ENCODE measurements at places on chromosomes 1 and 21. TPM values are rescaled to one million over a fixed set of nuclear protein-coding genes. Genes with fewer than 3 reads are reported as not detected.

Gene GPR25
- total RNA-seq = not detected

Gene PLPPR5
- not detected for total RNA-seq

Gene MTARC1
- total RNA-seq = 5.1 TPM

Gene RNU1-4
- total RNA-seq = under 0.01 TPM

Gene APP
- total RNA-seq = 388 TPM

Gene CD84
- total RNA-seq = not detected

Gene KLHDC8A
- total RNA-seq = not detected

Gene RXRG
- total RNA-seq = not detected

Gene TRIM62
- 7.3 TPM for total RNA-seq

Gene KIAA0040
- total RNA-seq = 5.6 TPM

Gene LRRC42
- total RNA-seq = 41.4 TPM

Gene CTTNBP2NL
- total RNA-seq = 19.4 TPM

Gene PADI1
- 7.9 TPM for total RNA-seq

Gene ATP1A2
- total RNA-seq = not detected

Gene DCDC2B
- not detected for total RNA-seq

Gene EVA1C
- total RNA-seq = 12.3 TPM

Gene LRRC39
- total RNA-seq = not detected

Gene PERM1
- not detected for total RNA-seq

Gene KRTAP19-3
- total RNA-seq = not detected

Gene OR2T2
- not detected for total RNA-seq

Gene USP16
- 20.7 TPM for total RNA-seq

Gene NCF2
- 34.7 TPM for total RNA-seq

Gene PCAT6
- 2.9 TPM for total RNA-seq

Gene C1orf232
- not detected for total RNA-seq

Gene AADACL3
- total RNA-seq = not detected

Gene LENEP
- 0.92 TPM for total RNA-seq

Gene PLA2G2A
- not detected for total RNA-seq

Gene ADGRB2
- 1.4 TPM for total RNA-seq

Gene DNAJC28
- 0.42 TPM for total RNA-seq

Gene PPIAL4G
- total RNA-seq = not detected

Gene MNDA
- total RNA-seq = not detected

Gene BLACAT1
- total RNA-seq = 1.3 TPM

Gene VWA5B1
- not detected for total RNA-seq

Gene TMEM63A
- total RNA-seq = 8.7 TPM

Gene AMY1B
- total RNA-seq = not detected

Gene TTC22
- total RNA-seq = 18.1 TPM

Gene STUM
- total RNA-seq = not detected

Gene FAM72C
- 2.9 TPM for total RNA-seq

Gene UBAP2L
- total RNA-seq = 58.8 TPM

Gene TMEM201
- total RNA-seq = 9.7 TPM

Gene MLLT11
- 17.5 TPM for total RNA-seq

Gene CADM3
- total RNA-seq = not detected
